ENCODE measurements at places on chromosomes 7 and 10.

GRCh38 chr10:122040786-122041185, 51.8 kb downstream of the TACC2 start:
- no peak for DNase-seq

DNA sequence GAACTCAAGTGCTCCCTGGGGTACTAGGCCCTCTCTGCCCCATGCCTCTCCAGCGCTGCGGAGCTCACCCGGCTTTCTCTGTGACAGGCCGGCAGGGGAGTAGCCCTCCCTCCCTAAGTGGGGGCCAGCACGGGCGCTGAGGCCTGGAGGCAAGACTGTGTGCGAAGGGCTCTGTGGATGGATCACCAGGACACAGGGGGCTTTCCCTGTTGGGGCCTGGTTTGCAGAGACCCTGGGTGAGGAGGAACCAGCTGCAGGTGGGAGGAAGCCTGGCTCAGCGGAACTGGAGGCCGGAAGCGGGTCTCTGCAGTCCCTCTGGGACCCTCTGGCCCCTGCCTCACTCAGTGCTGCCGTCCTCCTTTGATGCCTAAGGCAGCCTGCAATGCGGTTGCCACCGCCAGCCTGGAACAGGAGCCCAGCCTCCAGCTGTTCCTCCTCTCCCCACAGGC, 106.0 kb downstream of the CYTH3 start:
- DNase-seq, result no peak

- no peak for DNase-seq
These were observed 114.6 kb upstream of the RET start for GRCh38 chr10:42962110-42962901.

- no peak for DNase-seq
These were observed 1.0 kb downstream of the GRM8 start for GRCh38 chr7:127251465-127252376.

- peak; percentile 79 for DNase-seq
These were observed 85.3 kb upstream of the CCDC6 start for GRCh38 chr10:59991661-59992060.

DNA sequence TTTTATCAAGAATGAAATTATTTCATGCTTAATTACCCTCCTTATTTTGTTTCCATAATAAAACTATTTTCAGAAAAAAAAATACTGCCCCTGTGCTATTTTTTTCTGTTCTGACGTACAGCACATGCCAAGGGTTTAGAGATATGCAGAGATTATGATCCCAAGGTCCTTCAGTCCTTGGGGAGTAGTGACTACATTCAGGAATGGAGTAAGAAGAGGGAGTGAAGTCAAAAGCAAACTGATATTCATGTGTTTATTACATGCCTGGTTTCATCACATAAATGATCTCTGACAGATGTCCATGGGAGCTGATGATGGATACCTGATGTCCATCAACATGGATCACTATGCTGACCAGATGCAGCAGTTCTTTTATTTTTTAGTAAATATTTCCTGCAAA, 17.2 kb downstream of the AKAP9 start:
- DNase-seq, result no peak

GRCh38 chr10:93991596-93992284, 2.0 kb upstream of the PLCE1 start:
- DNase-seq, result no peak
